ENCODE measurements at places on chromosomes 5 and 9. TPM values are rescaled to one million over a fixed set of nuclear protein-coding genes. Genes with fewer than 3 reads are reported as not detected.

Gene SLC34A1
- not detected for total RNA-seq

Gene PTCD2
- 3.1 TPM for total RNA-seq

Gene DTWD2
- 7.1 TPM for total RNA-seq

Gene NIM1K
- total RNA-seq = 5.8 TPM

Gene TAF11L3
- not detected for total RNA-seq

Gene CDC20B
- 2.7 TPM for total RNA-seq

DNA sequence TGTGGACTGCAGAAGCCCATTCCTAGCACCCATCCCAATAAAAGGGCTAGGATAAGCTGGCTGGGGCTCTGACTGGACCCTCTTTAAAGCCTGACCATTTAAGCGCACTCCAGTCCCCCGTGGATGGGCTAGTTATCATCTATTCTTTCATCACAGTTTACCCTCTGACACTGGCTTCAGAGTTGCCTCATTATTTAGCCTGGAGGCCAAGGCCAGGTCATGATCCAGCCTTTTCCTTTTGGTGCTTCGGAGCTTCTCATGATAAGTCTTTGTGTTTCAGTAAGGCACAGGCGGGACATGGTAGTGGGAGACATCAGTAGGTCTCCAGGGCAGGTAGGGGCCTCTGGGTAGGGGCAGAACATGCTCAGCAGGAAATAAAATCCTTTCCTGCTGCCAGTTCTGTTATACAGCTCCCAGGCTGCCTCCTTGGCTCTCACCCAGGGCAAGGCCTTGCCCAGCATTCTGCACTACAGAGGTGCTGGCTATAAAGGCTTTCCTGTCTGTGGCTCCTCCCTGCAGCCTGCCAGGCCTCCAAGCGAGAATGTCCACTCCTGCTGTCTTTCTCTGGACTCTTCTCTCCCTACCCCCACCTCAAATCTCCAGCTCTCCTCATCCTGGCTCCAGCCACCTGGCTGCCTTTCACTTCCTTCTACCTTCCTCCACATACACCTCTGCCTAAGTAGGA lies 128.8 kb downstream of the FSTL4 start:
- DNase-seq = no peak

GRCh38 chr9:125749951-125750626 lies 2.9 kb downstream of the PBX3 start:
- no peak for DNase-seq

DNA sequence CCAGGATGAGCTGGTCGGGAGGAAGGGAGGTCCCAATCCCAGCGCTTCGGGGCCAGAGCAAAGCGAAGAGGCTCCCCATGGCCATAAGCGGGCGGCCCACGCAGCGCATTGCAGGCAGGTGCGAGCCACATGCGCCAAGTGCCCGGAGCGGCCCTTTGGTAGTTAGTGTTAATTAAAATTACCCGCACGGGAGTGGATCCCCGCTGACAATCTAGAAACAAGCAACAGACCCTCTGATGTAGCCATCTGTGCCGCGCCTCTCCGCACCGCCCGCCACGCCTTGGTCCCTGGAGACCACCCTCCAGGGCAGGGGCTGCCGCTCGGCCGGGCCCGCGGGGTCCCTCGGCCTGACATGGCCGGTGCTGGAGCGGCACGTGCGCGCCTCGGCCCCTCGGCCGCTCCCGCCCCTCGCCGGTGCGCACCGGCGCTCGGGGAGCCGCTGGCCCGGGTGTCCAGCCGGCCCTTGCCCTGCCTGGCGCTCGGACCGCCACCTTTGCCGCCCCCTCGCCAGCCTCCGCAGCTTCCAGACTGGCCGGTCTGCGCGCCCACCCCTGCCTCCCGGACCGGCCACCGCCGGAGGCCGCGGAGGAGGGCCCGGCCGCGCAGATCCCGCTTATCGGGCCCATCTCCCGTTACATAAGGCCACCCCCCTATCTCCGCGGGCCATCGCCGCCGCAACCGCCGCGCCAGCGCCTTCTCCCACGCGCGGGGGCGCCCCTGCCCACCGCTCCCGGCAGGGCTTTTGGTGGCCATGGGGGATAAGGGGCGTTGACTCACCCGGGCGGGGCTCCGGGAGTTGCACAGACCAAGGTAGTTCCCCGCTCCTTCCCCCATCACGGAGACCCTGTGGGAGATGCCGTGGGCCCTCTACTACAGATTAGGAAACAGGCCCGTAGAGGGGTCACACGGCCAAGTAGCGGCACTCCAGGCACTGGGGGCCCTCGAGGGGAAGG lies 1.9 kb upstream of the IL13 start:
- DNase-seq = peak; percentile 88

DNA sequence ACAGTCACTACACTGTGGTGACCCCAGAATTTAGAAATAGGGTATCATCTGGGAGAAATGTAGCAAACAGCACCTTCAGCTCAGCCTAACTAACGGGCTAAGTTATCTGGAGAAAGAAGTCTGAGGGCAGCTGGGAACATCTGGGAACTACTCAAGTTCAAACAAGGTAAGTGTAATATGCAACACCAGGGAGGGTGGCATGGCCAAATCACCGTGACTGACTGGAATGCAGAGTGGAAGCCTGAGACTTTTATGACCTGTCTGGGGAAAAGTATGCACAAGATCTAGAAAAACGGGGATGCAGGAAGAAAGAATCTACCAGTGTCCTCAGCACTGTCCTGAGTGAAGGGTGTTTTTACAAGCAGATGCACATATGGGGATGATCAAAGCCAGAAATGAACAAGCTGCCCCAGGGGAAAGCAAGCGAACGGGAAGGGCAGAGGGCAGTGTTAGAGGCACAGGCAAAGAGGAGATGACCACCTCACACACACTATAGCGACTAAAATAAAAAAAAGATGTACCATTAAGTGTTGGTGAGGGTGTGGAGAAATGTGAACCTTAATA lies 59.9 kb downstream of the SERINC5 start:
- DNase-seq = no peak

DNA sequence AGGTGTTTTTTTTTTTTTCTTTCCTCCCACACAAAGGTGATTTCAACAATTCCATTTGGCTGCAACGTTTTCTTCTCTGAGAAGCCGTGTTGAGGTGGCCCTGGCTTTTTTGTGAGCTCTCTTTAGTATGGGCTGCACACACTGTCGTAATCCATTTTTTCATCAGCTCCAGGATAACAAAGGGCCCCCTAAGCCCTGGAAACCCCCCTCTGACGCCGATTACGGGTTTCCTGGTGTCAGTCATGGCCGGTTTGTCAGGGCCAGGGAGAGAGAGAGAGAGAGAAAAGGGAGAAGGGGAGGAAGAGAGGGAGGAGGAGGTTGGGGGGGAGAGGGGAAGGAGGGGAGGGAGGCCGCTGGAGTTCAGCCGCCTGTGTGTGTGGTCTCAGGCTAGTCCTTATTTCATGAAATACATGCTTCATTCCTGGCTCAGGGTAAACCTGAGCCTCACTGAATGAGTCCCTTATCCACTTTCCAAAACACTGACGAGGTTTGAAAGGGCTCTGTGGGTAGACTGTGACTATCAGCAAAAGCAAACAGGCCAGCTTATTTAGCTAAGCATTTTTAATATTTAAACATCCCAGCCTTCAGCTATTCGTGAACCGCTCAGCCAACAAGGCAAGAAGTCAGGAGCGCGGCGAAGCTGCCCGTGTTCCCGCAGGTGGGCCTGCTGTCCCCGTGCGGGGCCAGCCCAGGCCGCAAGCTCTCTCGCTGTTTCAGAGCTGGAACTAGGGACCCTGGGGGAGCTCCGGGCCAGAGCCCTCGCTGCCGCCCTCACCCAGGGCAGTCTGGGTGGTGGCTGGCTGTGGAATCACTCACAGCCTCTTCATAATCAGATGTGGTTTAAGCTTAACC lies 172.8 kb downstream of the ERCC6L2 start:
- no peak for DNase-seq

DNA sequence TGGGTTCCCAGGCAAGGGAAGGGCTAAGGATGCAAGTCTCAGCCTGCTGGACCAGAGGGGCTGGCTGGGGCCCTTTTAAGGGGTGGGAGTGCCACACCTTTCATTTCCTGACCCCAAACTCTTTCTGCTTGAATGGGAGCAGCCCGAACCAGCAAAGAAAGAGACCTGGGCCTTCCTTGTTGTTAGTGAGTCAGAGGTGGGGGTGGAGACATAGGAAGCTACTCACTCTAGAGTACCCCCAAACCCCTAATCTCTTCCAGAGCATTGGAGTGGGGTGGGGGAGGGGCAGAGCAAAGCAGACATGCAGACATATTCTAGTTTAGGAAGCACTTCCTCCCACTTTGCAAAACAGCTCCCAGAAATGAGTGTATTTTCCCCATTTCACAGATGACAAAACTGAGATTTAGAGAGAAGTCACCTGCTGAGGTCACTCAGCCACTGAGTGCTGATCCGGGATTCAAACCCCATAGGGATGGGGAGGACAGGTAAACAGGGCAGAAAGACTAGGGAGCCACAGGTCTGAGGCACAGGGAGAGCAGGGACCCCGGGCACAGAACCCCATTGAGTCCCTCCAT lies 6.0 kb upstream of the AQP3 start:
- no peak for DNase-seq

- no peak for DNase-seq
Measured at GRCh38 chr5:77499441-77499840, 7.3 kb upstream of the WDR41 start.

Measured in upper lobe of left lung (tissue), 6 donors.